COLO829 (cell line): ENCODE measurements at places on chromosomes 2 and 18.

DNA sequence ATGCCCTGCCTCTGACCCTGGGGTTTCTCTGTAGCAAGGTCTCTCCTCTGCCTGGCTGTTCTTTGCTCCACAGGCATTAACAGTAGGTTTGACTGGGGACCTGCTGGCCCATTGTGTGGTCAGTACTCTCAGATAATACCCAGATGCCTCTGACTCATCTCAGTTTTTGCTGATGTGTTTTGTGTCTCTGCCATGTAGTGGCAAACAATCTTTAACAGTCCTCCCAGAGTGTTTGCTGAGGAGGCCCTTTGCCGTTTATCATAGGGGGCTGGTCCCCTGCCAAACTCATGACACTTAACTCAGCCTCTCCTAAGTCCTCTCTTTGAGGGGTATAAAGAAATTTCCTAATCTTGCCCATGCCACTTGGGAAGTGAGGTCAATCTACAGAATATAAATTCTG is 793.7 kb upstream of the FANCL start:
- no peak for DNase-seq

- DNase-seq: peak; percentile 83
Observed at GRCh38 chr2:240250985-240251847, 110.8 kb upstream of the OTOS start.

GRCh38 chr18:41482501-41482900 is 472.5 kb upstream of the PIK3C3 start:
- DNase-seq: no peak

- DNase-seq: no peak
Observed at GRCh38 chr18:36849288-36850006, 20.5 kb downstream of the KIAA1328 start.

GRCh38 chr18:9804517-9805104 is 81.2 kb upstream of the TXNDC2 start:
- DNase-seq: no peak

GRCh38 chr18:56333839-56334238 is 304.6 kb downstream of the TXNL1 start:
- no peak for DNase-seq

GRCh38 chr18:8844721-8845148 is 139.4 kb downstream of the MTCL1 start:
- DNase-seq: no peak

GRCh38 chr2:120554625-120555032 is 181.0 kb upstream of the GLI2 start:
- DNase-seq: no peak

DNA sequence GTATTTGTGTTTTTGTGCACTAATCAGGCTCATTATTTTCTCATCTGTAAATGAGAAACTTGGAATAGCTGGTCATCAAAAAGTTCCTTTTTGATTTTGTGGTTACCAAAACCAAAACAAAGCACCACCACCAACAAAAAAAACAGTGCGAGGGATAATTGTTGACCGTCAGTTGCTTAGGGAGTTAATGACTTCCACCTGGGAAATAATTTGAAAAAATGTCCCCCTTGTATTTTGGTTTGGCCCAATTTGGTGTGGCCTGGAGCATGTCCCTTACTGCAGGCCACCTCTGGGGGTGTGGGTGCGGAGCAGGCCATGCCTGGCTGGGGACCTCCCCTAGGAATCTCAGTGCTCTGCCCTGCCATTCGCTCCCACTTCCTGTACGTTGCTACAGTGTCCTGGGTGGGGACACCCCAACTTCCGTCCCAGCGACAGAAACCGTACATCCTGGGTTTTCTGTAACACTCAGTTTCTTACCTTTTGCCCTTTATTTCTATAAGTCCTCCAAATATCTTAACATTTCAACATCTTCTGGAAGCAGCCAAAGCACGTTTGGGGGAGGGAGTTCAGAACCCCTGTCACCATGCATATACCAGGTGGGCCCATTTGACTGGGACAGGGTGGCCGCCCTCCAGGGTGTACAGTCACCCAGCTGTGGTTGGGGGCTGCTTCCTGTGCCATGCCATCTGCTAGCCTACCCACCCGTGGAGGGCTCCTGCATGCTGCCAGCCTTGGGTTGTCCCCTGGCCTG is 31.3 kb downstream of the NCK2 start:
- DNase-seq: no peak

- DNase-seq: no peak
Observed at GRCh38 chr18:65906621-65907034, 155.8 kb downstream of the CDH7 start.

GRCh38 chr18:9029131-9029530 is 73.4 kb upstream of the NDUFV2 start:
- no peak for DNase-seq

GRCh38 chr2:186201371-186201770 is 284.7 kb upstream of the ZC3H15 start:
- no peak for DNase-seq

DNA sequence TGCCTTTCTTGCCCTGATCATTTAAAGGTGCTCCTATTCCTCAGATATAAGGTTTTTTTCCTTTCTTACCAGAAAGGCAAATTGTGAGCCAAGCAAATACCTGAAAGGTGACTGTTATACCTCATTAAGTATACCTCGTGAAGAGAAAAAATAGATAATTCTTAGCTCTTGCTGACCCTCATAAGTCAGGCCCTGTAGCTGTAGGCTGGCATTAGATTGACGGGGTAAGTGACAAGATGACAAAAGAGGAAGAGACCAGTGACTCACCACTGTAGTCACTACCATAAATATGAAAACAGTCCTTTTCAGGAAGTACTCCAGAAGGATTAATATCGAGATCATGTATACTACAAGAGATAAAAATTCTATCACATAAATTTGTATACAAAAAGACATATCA is 104.6 kb downstream of the PTPN4 start:
- DNase-seq: no peak
